ENCODE measurements at places on chromosomes 5 and 9. TPM values are rescaled to one million over a fixed set of nuclear protein-coding genes. Genes with fewer than 3 reads are reported as not detected.
A peak's percentile ranks its signal among the peaks of the same experiment; 100 is the strongest.

DNA sequence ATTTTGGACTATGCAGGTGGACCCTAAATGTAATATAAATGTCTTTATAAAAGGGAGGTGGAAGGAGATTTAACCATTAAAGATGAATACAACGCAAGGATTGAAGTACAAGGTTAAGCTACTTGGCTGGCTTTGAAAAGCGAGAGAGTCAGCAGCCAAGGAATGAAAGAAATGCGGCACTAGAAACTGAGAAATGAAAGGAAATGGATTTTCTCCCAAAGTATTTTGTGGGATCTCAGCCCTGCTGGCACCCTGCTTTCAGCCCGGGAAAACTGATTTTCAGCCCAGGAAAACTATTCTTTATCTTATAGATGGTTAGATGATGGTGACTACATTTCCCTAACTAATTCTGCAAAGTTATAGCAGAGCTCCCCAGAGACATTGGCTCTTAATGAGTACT lies 1349.6 kb upstream of the C9orf72 start:
- H3K4me3 ChIP-seq: no peak overlapping the region
- no peak overlapping the region for H3K27ac ChIP-seq
- H3K27me3 ChIP-seq: no peaks in the 10 kb centered on the region
- no peak for DNase-seq
- H3K36me3 ChIP-seq: no peaks in the 10 kb centered on the region
- no peaks in the 10 kb centered on the region for H3K4me1 ChIP-seq

- H3K27me3 ChIP-seq: no peaks in the 10 kb centered on the region
- H3K4me3 ChIP-seq: peak within 1 kb of the TSS; percentile 58
- peak; percentile 96 for DNase-seq
- H3K4me1 ChIP-seq: no peaks in the 10 kb centered on the region
- peak within 1 kb of the TSS; percentile 45 for H3K27ac ChIP-seq
Observed at GRCh38 chr5:90558344-90559192, at the start of gene ADGRV1. Gene ADGRV1 (plus strand): TSS chr5:90558797. CDS start chr5:90558896, 99 bp downstream.

DNA sequence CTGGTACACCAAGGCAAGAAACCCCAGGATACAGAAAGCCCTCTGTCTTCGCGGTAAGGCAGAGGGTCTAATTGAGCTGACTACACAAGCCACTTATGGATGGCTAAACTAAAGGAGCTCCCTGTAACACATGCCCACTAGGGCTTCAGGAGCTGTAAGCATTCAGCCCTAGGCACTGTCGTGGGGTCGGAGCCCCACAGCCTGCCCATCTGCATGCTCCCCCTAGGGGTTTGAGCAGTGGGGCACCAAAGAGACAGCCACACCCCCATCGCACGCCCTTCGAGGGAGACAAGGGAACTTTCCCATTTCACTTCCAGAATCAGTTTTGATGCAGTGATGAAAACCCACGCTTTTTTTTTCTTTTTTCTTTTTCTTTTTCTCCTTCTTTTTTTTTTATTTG lies 11.0 kb upstream of the MTMR12 start:
- H3K27ac ChIP-seq: no peak overlapping the region
- DNase-seq: no peak
- no peaks in the 10 kb centered on the region for H3K36me3 ChIP-seq
- no peak overlapping the region for H3K4me3 ChIP-seq

- no peak for DNase-seq
- H3K4me1 ChIP-seq: no peaks in the 10 kb centered on the region
- H3K36me3 ChIP-seq: no peaks in the 10 kb centered on the region
- no peak overlapping the region for H3K27ac ChIP-seq
Observed at GRCh38 chr9:117454711-117455110, 39.9 kb upstream of the ASTN2 start.

The RALGPS1 gene
- total RNA-seq: 42.1 TPM

The TAF1L gene
- not detected for total RNA-seq

DNA sequence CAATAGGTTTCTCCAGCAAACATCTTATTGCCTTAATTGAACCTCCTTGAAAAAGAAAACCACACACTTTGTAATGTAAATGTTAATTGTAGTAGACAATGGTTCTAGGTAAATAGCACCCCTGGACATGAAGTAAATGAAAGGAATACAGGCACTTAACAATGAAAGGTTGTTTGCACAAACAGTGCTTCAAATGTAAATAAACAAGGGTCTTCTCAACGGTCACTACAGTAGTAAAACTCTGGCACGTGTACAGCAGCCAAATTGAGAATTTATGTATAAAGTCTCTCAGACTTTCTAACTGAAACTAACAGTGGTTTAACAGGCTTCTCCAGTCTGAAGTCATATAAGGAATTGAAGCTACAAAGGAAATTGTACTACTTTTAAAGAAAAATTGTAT lies 218.3 kb downstream of the MEF2C start:
- no peak for DNase-seq
- no peaks in the 10 kb centered on the region for H3K36me3 ChIP-seq
- H3K4me3 ChIP-seq: no peak overlapping the region
- H3K4me1 ChIP-seq: peaks cover 15% of the 10 kb centered on the region
- no peak overlapping the region for H3K27ac ChIP-seq

DNA sequence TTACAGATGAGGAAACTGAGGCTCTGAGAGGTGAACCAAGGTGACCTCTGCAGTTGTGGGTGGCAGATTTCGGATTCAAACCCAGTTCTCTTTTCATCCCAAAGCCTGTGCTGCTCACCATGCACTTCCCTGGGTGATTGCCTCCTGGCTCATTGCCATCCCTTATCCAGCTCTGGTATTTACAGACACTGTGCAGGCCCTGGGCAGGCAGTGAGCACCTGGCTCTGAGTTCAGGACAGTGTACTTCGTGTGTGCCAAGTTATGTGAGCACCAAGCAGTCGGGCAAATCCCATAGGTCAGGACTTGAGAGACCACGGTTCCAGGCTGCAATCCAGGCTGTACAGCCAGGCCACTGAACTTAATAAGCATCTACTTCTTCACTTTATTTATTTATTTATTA lies 1.4 kb downstream of the LRSAM1 start:
- H3K27me3 ChIP-seq: no peaks in the 10 kb centered on the region
- peaks cover 17% of the 10 kb centered on the region for H3K36me3 ChIP-seq
- peak; percentile 71 for DNase-seq
- peaks cover 33% of the 10 kb centered on the region for H3K4me1 ChIP-seq
- H3K27ac ChIP-seq: peak overlapping the region; percentile 19

- peak overlapping the region; percentile 36 for H3K27ac ChIP-seq
- H3K4me1 ChIP-seq: peaks cover 87% of the 10 kb centered on the region
Observed at GRCh38 chr9:2022560-2022959, 7.4 kb downstream of the SMARCA2 start.

GRCh38 chr9:88880199-88880598 lies 111.1 kb upstream of the S1PR3 start:
- H3K27ac ChIP-seq: peak overlapping the region; percentile 45
- no peaks in the 10 kb centered on the region for H3K36me3 ChIP-seq
- peak; percentile 88 for DNase-seq
- H3K4me3 ChIP-seq: no peak overlapping the region

DNA sequence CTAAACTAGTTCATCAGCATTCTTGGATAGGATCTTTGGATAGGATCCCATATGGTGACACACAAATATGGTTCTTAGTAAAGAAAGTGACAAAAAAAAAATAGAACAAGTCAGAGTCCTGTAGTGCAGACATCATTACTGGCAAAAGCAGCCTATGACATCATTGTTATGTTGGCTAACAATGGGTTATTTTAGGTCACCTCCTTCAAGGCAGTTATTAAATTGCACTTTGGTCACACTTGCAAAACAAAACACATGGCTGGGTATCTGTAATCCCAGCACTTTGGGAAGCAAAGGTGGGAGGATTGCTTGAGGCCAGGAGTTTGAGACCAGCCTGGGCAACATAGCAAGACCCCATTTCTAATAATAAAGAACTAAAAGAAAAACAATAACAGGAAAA lies 185.9 kb downstream of the KIAA0825 start:
- H3K4me1 ChIP-seq: no peaks in the 10 kb centered on the region
- H3K27me3 ChIP-seq: no peaks in the 10 kb centered on the region
- no peaks in the 10 kb centered on the region for H3K36me3 ChIP-seq
- H3K27ac ChIP-seq: no peak overlapping the region
- DNase-seq: no peak
- H3K4me3 ChIP-seq: no peak overlapping the region

The RAPGEF1 gene
- total RNA-seq: 39.6 TPM

- no peak overlapping the region for H3K4me3 ChIP-seq
- peaks cover 12% of the 10 kb centered on the region for H3K4me1 ChIP-seq
- no peaks in the 10 kb centered on the region for H3K27me3 ChIP-seq
Observed at GRCh38 chr9:133323211-133323610, 12.8 kb downstream of the SURF6 start.

The PCDHB16 gene
- total RNA-seq: 4.4 TPM

- DNase-seq: no peak
- H3K27ac ChIP-seq: no peak overlapping the region
- no peaks in the 10 kb centered on the region for H3K36me3 ChIP-seq
Observed at GRCh38 chr5:129630101-129630500, 117.8 kb upstream of the MINAR2 start.

DNA sequence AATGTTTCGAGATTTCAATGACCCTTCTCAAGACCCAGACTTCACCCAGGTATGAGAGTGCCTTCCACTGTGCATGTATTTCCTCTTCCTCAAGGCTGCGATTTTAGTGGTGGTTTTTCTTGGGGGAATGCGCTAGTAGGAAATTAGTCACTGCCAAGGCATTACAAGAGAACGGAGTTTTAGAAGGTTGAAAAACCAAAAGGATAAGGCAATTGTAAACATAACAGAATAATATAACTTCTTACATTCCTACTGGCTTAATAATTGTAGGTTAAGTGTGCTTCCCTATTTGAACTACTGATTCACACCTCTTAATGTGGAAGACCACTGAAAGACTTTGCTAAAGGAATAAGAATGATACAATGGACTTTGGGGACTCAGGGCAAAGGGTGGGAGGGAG lies 38.9 kb downstream of the ACO1 start:
- peaks cover 22% of the 10 kb centered on the region for H3K36me3 ChIP-seq
- no peaks in the 10 kb centered on the region for H3K4me1 ChIP-seq
- H3K27ac ChIP-seq: no peak overlapping the region
- no peak overlapping the region for H3K4me3 ChIP-seq

DNA sequence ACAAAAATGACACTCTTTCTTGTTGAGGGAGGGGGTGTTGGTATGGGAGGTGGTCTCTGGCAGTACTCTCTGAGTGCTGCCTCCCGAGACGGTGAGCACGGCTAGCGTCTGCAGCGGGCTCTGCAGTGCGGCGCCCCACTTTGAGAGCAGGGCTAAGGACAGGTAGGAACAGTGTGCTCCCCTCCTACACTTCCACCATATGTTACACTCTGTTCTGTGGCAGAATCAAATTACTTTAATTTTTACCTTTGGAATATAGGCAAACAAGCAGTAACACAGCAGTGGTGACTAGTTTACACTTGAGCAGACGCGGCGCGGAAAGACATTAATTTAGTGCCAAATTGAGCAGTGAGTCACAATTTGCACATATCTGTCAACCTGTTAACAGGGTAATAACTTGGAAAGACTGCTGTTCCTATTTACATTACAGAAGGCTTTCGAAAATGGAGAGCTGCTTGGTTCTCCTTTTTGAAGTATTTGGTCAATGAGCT lies 136.3 kb downstream of the MED27 start:
- no peaks in the 10 kb centered on the region for H3K27me3 ChIP-seq
- H3K4me3 ChIP-seq: no peak overlapping the region
- DNase-seq: no peak
- H3K4me1 ChIP-seq: no peaks in the 10 kb centered on the region

DNA sequence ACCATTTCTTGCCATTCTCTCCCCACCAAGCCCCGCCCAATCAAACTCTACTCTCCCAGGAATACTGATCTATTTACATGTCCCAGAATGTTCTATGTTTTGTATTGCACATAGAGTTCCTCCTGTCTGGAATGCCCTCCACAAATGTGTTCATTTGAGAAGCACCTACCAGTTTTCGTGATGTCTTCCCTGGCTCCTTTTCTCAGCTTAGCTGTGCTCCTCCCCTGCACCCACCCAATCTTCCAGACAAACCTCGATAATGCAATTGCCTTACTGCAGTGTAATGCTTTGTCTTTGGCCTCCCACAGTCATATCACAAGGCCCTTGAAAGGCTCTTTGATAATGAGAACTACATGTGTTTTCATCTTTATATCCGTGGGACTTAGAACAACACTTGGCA lies 214.5 kb upstream of the ANKRD55 start:
- DNase-seq: no peak
- no peak overlapping the region for H3K4me3 ChIP-seq

GRCh38 chr5:119427060-119427459 lies 25.2 kb upstream of the HSD17B4 start:
- H3K27ac ChIP-seq: no peak overlapping the region
- H3K4me1 ChIP-seq: peaks cover 4% of the 10 kb centered on the region
- H3K36me3 ChIP-seq: no peaks in the 10 kb centered on the region
- H3K4me3 ChIP-seq: no peak overlapping the region
- no peaks in the 10 kb centered on the region for H3K27me3 ChIP-seq

The SLC4A9 gene
- 0.45 TPM for total RNA-seq

The RBM18 gene
- 12.4 TPM for total RNA-seq

- no peaks in the 10 kb centered on the region for H3K4me1 ChIP-seq
- H3K4me3 ChIP-seq: no peak overlapping the region
- no peaks in the 10 kb centered on the region for H3K27me3 ChIP-seq
- no peaks in the 10 kb centered on the region for H3K36me3 ChIP-seq
Observed at GRCh38 chr5:62077823-62078550, 228.0 kb upstream of the KIF2A start.

DNA sequence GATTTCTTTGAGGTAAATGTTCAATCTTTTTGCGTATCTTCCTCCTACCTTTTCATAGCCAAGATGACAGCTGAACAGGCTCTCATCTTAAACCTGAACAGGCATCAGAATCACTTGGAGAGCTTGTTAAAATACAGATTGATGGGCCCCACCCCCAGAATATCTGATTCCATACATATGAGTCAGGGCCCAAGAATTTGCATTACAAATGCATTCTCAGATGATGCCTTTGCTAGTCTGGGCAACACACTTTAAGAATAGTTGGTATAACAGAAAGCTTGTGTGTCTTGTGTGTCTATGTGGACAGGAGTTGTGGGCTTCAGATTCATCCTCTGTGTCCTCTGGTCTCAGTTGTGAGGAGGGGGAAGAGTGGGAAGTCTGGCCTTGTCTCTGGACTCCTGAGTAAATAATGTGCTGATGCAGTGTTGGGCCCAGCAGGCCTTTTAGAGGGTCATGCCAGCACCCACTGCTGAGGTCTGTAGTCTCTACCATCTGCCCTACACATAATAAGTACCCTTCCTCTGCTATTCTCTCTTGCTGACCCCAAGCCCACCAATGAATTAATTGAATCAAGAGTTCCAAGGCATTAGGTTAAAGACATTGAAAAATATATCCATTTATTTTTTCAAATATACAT lies 43.1 kb downstream of the PTCD2 start:
- H3K36me3 ChIP-seq: no peaks in the 10 kb centered on the region
- no peak overlapping the region for H3K4me3 ChIP-seq
- no peaks in the 10 kb centered on the region for H3K27me3 ChIP-seq

The MAMDC4 gene
- total RNA-seq: 4.1 TPM

- H3K4me1 ChIP-seq: no peaks in the 10 kb centered on the region
- no peaks in the 10 kb centered on the region for H3K36me3 ChIP-seq
- H3K27me3 ChIP-seq: no peaks in the 10 kb centered on the region
Observed at GRCh38 chr5:63170486-63170885, 591.9 kb downstream of the LRRC70 start.

DNA sequence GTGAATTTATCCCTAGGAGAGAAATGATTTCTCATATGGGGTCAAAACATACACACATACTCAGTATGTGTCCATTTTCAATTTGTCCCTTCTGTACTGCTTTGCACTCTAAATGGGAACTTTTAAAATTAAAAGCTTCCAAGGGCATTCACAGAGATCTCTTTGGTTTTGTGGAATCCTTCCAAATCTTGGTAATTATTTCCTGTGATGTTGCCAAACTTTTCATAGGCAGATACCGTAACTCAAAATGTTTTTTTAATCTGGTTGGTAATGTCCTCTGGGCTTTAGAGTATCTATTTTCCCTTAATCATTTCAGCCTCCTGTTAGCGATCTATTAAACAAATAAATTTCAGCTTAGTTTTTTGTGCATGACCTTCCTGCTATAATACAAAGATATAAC lies 282.4 kb downstream of the ARHGEF28 start:
- peaks cover 4% of the 10 kb centered on the region for H3K36me3 ChIP-seq
- no peak overlapping the region for H3K4me3 ChIP-seq
- peak overlapping the region; percentile 0 for H3K27ac ChIP-seq
- no peaks in the 10 kb centered on the region for H3K27me3 ChIP-seq

The MAMDC2 gene
- total RNA-seq: 18.5 TPM
